Uterine smooth muscle cell (primary cell): ENCODE measurements at places on chromosomes 12 and 14. TPM values are rescaled to one million over a fixed set of nuclear protein-coding genes. Genes with fewer than 3 reads are reported as not detected.

Gene PRKCH
- total RNA-seq, result 0.55 and 1.5 TPM in 2 replicates

Gene C14orf132
- total RNA-seq, result 11.5 and 26.6 TPM in 2 replicates

Gene PPFIA2
- 6.2 and 7.3 TPM in 2 replicates for total RNA-seq

Gene TNFAIP2
- 29.4 and 42.9 TPM in 2 replicates for total RNA-seq

Gene C1RL
- total RNA-seq, result 17.4 and 30.1 TPM in 2 replicates

Gene ASIC1
- total RNA-seq, result 0.66 and 3.6 TPM in 2 replicates

Gene CCDC184
- 0.22 and 0.25 TPM in 2 replicates for total RNA-seq

Gene CCDC196
- not detected in 2 replicates for total RNA-seq

Gene PPP4R4
- total RNA-seq, result 3.2 and 4.9 TPM in 2 replicates

Gene CD9
- total RNA-seq, result 424 and 616 TPM in 2 replicates

Gene LRTM2
- not detected in 2 replicates for total RNA-seq
